NCI-H1092 treated with DMSO at 0.1 percent for 48 hours (cell line): ENCODE measurements at places on chromosomes 16 and 17.

GRCh38 chr17:44191369-44191768 lies 4.6 kb downstream of the TMUB2 start:
- DNase-seq: no peak

- DNase-seq: no peak
These were observed 2.2 kb upstream of the KRT33A start for GRCh38 chr17:41352597-41353366.

DNA sequence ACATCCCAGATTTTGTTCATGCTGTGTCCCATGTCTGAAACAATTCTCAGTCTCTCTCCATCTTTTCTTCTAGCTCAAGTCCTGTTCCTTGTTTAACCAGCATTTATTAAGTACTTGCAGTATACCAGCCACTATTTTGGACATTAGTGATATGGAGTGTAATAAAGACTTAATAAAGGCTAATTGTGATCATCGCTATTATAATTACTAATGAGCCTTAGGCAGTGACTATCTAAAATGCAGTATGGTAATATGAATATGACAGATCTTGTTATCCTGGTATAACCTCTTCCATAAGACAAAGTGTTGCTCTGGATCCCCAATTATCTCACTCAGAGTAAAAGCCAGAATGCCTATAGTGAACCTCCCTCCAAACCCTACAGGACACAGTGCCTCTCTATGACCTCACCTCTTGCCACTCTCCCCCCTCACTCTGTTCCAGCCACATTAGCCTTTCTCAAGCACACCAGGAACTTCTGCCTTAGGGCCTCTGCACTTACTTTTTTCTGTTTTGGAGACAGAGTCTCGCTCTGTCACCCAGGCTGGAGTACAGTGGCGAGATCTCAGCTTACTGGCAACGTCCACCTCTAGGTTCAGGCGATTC lies 1.8 kb upstream of the FLOT2 start:
- DNase-seq: no peak

DNA sequence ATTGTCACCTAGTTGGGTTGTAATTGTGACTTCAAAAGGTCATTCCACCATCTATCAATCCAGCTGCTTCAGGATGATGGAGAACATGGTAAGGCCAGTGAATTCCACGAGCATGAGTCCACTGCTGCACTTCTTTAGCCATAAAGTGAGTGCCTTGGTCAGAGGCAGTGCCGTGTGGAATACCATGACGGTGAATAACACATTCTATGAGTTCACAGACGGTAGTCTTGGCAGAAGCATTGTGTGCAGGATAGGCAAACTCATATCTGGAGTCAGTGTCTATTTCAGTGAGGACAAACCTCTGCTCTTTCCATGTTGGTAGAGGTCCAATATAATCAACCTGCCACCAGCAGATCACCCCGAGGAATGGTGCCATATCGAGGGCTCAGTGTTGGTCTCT lies 650.9 kb downstream of the KCNJ2 start:
- no peak for DNase-seq

DNA sequence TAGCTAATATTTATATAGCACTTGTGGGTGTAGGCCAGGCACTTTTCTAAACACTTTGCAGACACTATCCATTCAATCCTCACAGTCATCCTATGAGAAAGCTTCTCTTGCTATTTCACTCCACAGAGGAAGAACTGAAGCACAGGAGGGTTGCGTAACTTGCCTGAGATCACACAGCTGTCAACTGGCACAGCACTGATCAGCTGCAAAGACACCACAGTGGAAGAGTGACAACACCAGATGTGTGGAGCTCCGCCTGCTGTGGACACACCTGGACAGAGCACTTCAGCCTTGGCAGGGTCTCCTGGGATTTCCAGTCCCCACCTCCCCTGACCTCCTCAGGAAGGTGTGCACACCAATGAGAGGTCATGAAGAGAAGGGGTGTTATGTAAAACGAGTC lies 13.3 kb upstream of the CNEP1R1 start:
- no peak for DNase-seq

DNA sequence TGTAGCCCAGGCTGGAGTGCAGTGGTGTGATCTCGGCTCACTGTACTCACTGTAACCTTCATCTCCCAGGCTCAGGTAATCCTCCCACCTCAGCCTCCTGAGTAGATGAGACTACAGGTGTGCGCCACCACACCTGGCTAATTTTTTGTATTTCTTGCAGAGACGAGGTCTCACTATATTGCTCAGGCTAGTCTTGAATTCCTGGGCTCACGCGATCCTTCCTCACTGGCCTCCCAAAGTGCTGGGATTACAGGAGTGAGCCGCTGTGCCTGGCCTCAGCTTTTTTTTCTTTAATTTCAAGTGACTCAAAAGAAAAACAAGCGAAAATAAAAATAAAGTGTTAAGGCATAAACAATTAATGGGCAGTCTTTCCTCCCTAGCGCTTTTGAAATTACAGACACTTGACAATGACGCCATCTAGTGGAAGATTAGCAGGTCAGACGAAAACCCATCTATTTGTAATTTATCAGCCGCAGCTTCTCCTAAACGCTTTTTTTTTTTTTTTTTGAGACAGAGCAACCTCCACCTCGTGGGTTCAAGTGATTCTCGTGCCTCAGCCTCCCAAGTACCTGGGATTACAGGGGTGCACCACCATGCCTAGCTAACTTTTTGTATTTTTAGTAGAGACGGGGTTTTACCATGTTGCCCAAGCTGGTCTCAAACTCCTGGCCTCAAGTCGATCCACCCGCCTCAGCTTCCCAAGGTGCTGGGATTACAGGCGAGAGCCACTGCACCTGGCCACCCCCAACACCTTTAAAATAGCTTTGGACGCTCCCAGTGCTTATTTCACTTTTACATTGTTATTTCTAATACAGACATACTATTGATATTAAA lies 28.1 kb upstream of the PECAM1 start:
- DNase-seq: peak; percentile 82

GRCh38 chr17:70987867-70988340 lies 818.6 kb downstream of the KCNJ2 start:
- no peak for DNase-seq

DNA sequence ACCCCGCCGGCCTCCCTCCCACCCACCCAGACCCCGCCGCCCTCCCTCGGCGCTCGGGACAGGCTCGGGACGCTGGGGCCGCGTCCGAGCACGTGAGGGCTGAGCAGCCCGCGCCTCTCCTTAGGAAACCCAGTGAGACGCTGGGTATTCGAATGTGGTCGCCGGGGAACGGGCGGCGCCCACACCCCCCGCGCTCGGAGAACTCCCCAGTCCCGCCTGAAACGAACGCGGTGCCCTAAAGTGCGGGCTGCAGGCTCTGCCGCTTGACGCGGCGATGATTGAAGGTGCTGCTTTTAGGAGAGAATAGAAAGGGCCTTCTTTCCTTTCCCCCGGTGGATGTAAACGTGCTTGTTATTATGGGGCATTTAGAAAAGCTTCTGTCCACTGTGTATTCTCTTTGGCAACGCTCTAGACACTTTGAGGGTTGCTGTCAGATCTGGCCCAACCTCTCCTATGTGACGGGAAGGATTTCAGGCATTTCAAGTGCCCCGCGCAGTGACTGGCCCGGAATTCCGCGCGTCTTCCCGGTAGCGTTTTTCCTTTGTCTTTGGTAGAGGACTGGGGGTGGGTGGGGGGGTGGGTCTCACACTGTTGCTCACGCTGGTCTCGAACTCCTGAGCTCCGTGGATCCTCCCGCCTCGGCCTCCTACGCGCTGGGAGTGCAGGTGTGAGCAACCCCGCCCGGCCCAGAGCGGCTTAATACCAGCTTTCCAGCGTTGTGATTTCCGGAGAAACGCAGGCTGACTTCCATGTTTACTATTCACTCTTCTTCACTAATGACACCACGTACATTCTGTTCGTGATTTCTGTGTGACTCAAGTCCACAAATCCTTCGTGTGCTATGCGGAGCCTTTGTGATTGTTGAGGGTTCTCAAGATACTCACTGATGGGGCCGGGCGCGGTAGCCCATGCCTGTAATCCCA lies 21.8 kb upstream of the FOXK2 start:
- DNase-seq: peak; percentile 54

DNA sequence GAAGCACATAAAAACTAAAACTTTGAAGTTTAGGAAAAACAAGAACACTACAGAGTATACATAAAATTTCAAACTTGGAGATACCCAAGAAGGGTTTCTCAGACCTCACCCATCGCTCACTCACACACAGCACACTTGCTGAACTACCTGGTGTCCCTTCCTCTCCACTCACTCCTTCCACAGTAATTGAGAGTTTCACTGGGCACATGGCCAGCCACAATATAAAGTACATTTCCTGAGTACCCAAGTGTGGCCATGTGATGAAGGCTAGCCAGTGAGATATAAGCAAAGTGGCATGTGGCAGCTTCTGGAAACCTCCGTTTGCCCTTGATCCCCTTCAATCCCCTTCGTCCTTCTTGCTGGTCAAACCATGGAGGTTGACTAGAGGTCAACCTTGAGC lies 11.9 kb downstream of the TOX3 start:
- peak; percentile 13 for DNase-seq

DNA sequence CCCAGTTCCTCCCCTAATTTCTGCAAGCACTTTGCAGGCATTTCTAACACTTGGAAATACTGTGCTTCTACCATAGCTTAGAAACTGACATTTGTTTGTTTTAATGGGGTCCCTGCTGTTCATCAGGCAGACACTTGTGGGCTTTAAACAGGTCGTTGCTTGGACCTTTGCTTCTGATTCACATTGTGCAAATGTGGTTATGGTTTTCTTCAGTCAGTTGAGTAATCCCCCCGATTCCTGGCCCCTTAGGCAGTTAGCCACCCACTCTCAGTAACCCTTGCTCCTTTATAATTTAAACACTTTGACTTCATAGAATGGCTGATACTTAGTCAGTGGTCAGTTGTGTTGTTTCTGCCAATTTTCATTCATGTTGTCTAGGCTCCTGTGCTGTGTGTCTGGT lies 39.4 kb downstream of the SLC47A1 start:
- no peak for DNase-seq

- DNase-seq: no peak
These were observed 60.8 kb downstream of the MSI2 start for GRCh38 chr17:57317079-57317478.

DNA sequence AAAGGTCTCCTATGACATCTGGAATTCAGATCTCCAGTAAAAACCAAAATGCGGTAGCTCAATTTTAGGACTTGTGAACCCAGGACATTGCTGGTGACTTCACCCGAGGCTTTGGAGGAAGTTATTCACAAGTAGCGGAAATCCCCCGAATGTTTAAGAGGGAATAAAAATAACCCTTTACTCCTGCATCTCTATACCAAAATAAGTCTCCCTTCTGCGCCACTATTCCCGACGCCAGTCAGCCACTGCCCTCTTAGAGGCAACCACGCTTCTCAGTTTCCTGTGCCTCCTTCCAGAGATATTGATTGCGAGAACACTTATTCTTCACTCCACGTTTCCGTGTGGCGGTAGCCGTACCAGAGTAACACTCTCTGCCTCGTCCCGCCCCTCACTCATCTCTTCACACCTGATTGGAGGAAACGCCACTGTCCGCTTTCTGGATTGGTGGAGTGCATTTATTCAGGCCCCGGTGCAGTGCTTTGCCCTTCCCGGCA lies 27.4 kb downstream of the EMP2 start:
- no peak for DNase-seq

DNA sequence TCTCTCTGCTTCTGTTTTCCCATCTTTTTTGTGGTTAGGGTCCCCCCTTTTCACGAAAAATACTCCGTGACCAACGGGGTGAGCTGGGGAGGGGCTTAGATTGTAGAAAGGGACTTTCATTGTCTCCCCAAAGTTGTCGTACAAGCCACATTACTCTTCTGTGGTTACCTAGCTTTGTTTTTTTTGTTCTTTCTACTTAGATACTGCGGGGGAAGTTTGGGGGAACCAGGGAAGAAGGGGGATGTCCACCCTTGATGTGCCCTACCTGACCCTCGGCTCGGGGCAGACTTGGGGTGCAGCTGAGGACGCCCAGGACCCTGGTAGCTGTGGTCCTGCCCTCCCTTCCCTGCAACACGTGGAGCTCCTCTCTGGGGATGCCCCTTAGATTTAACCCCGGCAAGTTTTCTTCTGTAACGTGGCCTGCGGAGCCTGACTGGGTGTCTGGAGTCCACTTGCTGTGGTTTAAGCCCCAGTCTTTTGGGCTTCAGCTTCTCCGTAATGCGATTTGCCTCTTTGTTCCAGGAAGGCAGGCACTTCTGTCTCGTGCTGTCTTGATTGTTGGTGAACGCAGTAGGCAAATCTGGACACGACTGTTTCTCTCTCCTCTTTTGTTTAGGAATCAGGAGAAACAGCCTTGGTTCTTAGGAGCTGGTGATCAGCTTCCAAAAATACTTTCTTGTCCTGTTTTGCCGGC lies 892 bp downstream of the ABCC1 start:
- peak; percentile 5 for DNase-seq

- no peak for DNase-seq
These were observed 61.9 kb downstream of the WWP2 start for GRCh38 chr16:69823831-69824563.

DNA sequence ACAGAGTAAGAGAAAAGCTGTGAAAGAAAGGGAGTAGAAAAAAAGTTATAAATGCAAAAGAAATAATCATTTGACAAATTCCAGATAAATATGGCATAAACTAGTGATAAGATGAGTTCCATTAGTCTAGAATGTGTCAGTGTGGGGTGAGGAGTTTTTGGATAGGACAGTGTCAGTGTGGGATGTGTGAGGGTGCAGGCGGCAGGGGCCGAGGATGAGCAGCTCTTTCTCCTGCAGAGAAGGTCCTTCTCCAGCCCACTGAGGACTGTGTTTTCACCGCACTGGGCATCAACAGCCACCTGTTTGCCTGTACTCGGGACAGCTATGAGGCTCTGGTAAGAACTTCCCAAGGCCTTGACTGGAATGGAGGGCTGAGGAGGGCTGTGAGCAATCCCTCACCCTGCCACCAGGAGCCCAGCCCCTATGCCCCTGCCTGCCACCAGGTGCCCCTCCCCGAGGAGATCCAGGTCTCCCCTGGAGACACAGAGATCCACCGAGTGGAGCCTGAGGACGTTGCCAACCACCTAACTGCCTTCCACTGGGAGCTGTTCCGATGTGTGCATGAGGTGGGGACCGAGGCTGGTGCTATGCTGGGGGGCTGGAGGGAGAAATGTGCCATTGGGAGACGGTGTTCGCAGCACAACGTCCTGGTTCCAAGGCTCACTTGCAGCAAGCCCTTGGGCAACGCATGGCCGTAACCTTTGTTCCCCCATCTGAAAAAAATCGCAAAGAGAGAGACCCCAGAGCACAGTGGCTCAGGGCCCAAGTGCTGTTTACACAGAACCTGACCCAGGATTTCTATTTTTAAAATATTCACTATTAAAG lies 13.1 kb downstream of the RAPGEFL1 start:
- DNase-seq: peak; percentile 63

DNA sequence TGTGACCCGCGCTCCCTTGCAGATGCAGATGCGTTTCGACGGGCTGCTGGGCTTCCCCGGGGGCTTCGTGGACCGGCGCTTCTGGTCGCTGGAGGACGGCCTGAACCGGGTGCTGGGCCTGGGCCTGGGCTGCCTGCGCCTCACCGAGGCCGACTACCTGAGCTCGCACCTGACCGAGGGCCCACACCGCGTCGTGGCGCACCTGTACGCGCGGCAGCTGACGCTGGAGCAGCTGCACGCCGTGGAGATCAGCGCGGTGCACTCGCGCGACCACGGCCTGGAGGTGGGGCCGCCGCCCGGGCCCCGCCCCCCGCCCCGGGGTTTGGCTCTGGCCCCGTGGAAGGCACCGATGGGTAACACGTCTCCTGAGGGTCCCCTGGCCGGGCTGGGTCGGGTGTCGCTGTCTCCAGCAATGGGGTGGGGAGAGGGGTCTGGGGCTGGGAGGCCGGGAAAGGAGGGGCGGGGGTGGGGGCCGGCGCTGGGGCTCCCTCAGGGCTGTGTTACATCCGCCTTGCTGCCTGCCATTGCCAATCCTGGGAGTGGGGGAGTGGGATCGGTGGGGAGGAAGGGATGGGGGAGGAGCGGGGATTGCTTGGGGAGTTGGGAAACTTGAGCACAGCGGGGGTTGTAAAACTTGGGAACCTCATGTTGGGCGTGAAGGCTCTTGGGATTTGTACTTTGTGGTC lies 737 bp downstream of the NUDT16L1 start:
- DNase-seq: peak; percentile 34
